ENCODE measurements at places on chromosomes 11 and 22. TPM values are rescaled to one million over a fixed set of nuclear protein-coding genes. Genes with fewer than 3 reads are reported as not detected.

BTG4 gene
- total RNA-seq: not detected

CARD18 gene
- not detected for total RNA-seq

ATP5MG gene
- total RNA-seq: 65.1 TPM

NPTXR gene
- 0.25 TPM for total RNA-seq

MPZL2 gene
- 17.2 TPM for total RNA-seq

PRRG4 gene
- total RNA-seq: 6.2 TPM

POU2F3 gene
- total RNA-seq: not detected

DNA sequence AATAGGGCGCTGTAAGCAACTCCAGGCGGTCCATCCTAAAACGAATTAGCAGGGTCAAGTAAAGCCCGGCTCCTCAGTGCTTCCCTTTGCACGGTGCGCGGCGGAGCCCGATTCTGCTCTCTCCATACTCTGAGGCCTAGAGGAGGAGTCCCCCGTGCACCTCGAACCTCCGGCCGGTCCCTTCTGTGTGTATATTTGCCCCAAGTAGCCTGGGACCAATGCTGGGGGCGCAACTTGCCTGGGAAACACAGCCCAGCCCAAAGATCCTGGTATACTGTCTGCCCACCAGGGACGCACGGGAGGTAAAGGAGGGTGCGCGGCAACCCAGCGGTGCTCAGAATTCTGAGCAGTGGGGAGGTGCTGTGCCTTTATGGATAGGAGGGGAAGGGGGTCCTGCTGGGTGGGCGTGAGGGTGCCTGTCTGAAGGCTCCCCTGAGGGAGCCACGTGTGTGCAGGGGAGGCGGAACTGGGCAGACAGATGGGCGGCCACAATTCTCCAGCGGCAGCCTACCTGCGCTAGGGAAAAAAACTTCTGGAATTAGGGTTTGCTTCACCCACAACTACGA is 4.8 kb upstream of the TBX1 start:
- no peak for DNase-seq

- no peak for DNase-seq
These were observed 174.0 kb downstream of the TBC1D22A start for GRCh38 chr22:46936378-46936903.

DNA sequence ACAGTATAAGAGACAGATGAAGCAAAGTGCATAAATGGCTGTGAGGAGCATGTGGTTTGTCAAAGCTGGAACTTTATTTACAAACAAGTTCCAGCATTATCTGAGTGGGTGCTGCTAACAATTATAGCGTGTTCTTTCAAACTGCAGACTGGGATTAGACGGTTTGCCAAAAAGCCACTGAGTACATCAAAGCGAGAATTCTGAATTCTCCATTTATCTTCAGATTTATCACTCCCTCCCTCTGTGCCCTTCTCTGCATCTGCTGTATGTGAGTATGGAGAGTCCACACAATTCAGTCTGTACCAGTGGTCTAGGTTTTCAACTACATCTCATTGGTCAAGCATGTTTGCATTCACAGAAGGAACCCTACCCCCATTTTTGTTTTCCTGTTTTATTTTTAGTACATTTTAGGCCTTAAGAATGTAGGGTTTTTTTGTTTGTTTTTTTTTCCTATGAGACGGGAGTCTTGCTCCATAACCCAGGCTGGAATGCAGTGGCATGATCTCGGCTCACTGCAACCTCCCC is 18.1 kb upstream of the INCENP start:
- no peak for DNase-seq

- DNase-seq: no peak
These were observed 40.9 kb downstream of the CSRP3 start for GRCh38 chr11:19160847-19161246.

DNA sequence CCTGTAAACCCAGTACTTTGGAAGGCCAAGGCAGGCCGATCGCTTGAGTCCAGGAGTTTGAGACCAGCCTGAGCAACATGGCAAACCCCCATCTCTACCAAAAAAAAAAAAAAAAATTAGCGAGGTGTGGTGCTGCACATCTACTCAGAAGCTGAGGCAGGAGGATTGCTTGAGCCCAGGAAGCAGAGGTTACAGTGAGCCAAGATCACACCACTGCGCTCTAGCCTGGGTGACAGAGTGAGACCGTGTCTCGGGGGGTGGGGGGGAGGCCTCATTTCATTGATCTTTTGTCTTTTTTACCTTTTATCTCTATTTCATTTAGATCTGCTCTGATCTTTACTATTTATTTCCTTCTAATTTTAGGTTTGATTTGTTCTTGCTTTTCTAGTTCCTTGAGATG is 51.8 kb downstream of the KCNQ1OT1 start:
- DNase-seq: no peak

DNA sequence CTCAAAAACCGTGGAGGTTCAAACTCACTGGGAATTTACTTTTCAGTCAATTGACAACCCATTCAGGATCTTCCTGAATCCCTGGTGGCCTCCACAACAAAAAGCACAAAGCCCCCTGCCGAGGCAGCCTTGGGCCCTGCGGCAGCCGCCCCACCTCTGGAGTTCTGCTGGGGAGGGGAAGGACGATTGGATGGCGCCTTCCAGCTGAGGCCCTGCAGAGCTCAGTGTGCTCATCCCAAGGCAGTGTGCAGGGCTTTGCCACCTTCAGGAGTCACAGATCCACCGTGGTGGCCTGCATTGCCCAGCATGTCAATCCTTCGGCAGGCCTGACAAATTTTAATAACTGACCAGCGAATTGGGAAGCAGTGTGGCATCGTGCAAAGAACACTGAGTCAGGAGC is 7.4 kb downstream of the ZFTA start:
- no peak for DNase-seq

GRCh38 chr11:115042002-115042401 is 363.7 kb downstream of the NXPE2 start:
- DNase-seq: no peak

DNA sequence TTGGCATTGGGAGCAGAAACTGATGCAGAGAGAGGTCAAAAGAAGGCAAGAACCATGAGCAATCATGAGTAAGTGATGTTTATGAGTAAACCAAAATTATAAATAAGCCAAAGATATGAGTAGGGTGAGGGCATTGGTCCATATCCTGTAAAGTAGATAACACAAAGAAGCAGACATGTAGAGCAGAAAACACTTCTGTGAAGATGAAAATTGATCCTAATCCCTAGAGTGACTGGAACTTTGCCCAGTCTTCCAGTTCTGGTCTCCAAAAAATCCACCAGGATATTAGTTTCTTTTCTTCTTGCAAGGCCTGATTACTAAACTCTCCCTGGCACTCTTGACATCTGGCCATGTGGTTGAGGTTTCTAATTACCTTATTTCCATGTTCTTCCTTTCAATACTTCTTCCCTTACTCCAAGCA is 13.7 kb upstream of the DRD2 start:
- no peak for DNase-seq
